KG1 (cell line): ENCODE measurements at places on chromosomes 12 and 14.

DNA sequence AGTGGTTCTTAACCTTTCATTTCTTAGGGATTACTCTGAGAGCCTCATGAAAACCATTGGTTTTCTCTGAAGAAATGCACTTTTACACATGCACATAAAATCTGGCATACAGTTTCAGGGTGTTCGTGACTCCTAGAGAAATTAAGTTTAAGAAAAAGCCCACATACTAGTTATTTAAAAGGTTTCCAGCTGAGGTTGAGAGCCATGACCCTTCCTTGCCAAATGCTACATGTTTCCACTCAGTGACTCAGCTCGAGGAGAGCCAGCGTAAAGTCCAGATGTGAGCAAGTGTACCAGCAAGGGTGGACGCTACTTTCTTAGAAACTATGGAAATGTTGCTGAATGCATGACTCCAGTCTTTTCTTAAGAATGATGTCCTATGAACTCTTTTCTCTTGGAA, 42.7 kb upstream of the FLRT2 start:
- DNase-seq = no peak

- no peak for DNase-seq
Measured at GRCh38 chr14:89252887-89253532, 164.0 kb downstream of the FOXN3 start.

GRCh38 chr12:3305904-3306619, 184.9 kb upstream of the PRMT8 start:
- DNase-seq = no peak

GRCh38 chr14:103318750-103319419, 15.2 kb upstream of the EIF5 start:
- DNase-seq = no peak

DNA sequence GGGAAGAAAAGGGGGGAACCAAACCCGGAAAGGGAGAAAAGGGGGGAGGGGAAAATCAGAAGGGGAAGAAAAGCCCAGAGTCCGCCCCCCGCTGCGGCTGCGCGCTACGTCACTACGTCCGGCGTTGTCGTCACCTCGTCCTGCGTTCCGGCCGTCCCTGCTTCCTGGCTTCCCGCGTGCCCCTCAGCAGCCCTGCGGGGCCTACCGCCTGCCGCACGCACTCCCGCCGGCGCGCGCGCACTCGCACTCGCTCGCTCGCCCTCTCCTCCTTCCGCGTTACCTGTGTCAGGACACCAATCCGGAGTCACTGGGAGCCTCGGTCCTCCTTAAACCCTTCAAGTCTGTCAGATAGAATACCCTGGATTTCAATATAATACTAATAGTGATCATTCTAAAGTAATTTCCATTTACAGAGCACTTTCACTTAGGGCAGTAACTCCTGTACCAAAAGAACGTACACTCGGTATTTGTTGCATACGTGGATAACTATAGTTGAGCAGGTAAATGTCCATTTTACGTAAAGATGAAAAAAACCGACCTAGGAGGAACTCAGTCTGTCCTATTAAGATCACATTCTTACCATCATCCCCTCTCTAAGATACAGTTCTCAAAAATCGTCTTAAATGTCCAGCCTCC, at the start of gene R3HDM2:
Gene R3HDM2, minus strand, starts transcription at position 113 of the 636 bp plus-strand sequence. CDS start 120,615 bp downstream, outside the sequence.
- peak; percentile 76 for DNase-seq

DNA sequence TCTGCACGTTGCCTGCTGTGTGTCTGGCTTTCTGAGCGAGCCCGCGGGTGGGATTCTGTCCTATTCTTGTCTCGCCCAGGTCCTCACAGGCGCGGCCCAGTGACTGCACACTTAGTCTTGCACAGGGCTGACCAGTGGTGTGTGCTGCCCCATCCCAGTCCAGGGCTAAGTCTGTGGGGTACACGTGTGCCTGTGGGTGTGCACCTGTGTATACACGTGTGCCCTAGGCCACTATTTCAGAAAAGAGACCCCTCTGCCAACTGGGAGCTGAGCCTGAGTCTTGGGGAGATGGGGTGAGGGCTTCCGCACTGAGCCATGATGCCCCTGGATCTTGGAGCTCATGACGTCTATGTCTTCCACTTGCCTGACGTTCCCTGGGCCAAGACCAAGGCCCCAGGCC, 185.5 kb upstream of the PRMT8 start:
- no peak for DNase-seq

DNA sequence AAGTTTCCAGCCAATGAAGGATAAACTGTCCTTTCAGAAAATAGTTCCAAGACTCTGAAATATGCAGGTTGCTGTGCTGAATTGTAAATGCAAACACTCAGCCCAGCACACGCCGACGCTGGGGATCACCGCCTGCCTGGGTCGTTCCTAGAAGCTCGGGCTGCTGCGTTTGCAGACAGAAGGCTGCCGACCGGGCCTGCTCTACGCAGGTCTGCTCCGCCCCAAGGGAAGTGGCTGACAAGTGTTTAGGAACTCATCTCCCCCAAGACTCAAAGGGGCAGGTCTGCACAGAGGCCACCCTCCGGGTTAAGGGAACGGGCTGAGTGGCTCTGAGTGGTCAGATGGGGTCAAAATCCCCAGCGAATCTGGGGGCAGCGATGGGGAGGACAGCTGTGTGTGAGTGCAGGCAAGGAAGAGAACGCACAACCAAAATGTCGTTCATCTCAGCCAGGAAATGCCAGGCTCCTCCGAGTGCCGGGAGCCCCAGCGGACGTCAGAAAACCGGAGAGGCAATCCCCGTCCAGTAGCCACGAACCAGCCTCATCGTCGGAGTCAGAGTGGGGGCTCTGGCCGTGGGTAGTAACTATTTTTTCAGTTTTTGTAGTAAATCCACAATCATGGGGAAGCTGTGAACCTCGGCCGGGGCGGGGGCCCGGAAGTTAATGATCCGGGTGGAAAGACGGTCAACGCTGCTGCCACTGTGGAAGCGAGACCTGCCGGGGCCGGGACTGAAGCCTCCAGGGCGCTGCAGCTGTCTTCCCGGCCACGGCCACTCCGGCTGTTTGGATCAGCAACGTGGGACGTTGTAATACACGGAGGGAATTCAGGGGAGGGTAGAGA, 6.0 kb downstream of the GALNT9 start:
- no peak for DNase-seq

GRCh38 chr12:108441549-108441948, 73.5 kb upstream of the FICD start:
- DNase-seq = no peak

- no peak for DNase-seq
Measured at GRCh38 chr12:107873223-107873622, 98.7 kb downstream of the ASCL4 start.

DNA sequence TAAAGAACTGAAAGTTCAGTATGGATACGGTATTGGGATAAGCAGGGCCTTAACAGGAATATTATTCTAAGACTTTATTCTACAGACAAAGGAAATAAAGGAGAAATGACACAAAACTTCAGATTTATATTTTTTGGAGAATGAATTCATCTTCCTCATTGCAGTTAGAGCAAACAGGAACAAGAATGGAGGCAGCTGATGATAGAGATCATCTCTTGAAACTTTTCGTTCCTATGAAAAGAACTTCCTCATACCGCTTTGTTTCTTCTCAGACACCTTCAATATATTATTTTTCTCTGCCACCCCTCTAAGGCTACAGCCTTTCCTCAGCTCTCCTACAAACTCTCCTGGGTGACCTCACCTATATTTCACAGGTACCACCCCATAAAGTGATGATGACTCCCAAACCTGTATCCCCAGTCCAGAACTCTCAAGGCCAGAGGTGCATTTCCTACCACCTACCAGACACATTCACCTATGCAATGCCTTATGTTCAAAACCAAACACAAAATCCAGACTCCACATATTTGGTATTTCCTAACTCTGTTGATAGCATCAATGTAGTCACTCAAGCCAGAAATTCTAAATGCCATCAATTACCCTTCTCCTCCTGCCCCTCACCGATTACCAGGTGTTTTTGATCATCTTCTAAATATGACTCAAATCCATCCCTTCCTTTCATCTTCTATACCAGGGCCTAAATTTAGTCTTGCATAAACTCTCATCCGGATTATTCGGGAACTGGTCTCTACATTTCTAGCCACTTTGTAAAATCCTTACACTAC, 7.4 kb downstream of the MAP4K5 start:
- DNase-seq = no peak

GRCh38 chr14:100868621-100869370, 34.7 kb downstream of the RTL1 start:
- DNase-seq = no peak

DNA sequence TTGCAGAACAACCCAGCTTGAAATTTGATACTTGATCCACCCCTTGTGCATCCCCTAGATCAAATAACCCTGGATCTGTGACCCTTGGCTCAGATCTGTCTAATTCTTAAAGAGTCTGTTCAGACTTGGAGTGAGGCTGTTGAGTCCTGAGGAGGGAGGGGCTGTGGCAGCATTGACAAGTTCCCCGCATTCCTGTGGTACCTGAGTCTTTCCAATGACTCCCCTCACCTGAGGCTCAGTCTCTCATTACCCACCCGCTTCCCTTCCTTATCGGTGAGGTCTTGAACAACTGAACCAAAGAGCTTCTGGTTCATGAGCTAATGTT, 16.1 kb upstream of the HDAC7 start:
- no peak for DNase-seq

- no peak for DNase-seq
Measured at GRCh38 chr12:25500651-25501050, 52.4 kb downstream of the LMNTD1 start.

DNA sequence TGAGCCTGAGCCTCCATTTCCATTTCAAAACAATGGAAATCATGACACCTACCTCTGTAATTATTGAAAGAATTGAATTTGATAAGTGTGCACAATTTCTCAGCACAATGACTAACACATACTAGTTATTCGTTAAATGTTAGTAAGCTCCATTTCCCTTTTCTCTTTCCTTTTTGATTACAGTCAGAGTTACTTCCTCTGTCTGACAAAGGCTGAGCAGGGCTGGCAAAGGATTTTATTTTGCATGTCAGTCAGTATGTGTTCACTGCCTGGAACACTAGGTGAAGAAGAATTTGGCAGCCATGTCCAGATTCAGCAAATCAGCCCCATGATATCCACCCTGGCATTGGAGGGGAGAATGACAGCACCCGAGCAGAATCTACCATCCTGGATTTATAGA, 12.2 kb upstream of the RHOJ start:
- no peak for DNase-seq

DNA sequence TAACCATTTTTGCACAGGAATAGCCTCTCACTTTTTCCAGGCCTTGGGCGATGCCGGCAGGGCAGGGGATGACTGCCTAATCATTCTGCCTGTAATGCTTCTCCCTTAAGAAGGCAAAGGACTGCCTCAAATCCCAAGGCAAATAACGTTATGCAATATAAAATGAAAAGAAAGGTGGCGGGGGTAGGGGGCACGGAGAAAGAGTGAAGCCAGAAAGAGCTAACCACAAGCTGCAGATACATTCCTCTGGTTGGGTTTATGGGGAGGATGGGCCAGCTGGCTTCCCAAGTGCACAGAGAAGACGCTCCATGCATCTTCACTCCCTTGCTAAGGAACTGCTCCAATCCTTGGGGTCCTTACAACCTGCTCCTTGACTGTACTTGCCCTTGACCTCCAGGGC, 229.5 kb downstream of the FOXN3 start:
- no peak for DNase-seq

DNA sequence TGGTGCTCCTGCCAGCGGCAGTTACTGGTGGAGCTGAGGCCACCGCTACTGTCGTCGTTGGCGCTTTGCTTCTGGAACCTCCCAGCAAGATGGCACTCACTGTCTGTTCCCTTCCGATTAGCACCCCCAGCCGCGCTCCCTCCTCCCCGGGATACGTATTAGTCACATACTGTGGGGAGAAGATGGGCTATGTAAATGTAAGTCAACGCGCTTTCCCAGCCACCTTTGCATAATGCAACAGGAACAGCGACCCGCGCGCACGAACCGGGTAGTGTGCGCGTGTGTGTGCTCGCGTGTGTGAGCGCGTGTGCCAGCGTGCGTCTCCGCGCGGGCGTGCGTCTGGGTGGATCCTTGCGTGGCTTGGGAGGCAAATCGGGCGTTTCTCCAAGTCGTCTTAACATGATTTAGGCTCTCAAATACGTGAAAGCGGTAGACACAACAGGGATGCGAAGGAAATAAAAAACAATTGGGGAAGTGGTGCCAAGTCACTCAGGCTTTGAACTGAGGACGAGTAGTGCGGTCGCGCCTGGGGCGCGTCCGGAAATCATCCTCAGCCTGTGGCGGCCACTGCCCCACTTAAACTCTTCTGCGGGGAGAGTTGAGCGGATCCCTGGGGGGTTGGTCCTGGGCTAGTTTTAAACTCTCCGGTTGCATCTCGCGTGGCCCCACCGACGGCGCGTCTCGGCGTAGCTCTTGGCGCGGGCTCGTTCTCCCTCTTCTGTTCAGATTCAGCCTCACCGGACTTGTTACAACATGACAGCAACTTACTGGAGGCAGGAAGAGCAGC, 1.8 kb downstream of the FLRT2 start:
- DNase-seq = peak; percentile 26

DNA sequence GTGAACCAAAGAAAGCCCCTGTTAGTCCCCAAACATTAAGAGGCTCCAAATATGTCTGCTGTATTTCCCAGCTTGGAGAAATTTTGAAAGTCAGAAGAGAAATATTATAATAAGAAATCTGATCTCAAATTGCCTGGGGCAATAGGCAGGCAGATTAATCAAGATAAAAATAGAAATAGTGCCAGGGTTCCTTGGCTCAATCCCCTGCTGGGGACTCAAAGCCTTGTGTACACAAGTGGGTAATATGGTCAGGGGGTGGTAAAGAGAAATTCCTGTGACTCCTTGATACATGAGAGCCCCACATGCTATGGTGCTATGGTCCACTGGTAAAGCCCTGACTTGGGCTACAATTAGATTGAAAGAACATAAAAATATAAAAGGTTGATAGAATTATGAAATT, 41.3 kb upstream of the ARID2 start:
- DNase-seq = no peak

- DNase-seq = no peak
Measured at GRCh38 chr14:102140027-102140749, 491 bp downstream of the WDR20 start.

GRCh38 chr12:11875414-11875935, 195.3 kb upstream of the BCL2L14 start:
- no peak for DNase-seq

GRCh38 chr12:121523741-121524140, 57.1 kb downstream of the KDM2B start:
- no peak for DNase-seq

GRCh38 chr12:104457746-104458693, 1.3 kb downstream of the CHST11 start:
- no peak for DNase-seq

GRCh38 chr12:67761566-67761965, 113.0 kb downstream of the DYRK2 start:
- no peak for DNase-seq

GRCh38 chr14:32457213-32457920, 128.3 kb downstream of the AKAP6 start:
- no peak for DNase-seq

GRCh38 chr14:40599725-40600124, 1007.0 kb upstream of the LRFN5 start:
- DNase-seq = no peak

GRCh38 chr14:40410708-40411107, 978.5 kb upstream of the FBXO33 start:
- no peak for DNase-seq
